ENCODE measurements at places on chromosomes 11 and 22. TPM values are rescaled to one million over a fixed set of nuclear protein-coding genes. Genes with fewer than 3 reads are reported as not detected.

DNA sequence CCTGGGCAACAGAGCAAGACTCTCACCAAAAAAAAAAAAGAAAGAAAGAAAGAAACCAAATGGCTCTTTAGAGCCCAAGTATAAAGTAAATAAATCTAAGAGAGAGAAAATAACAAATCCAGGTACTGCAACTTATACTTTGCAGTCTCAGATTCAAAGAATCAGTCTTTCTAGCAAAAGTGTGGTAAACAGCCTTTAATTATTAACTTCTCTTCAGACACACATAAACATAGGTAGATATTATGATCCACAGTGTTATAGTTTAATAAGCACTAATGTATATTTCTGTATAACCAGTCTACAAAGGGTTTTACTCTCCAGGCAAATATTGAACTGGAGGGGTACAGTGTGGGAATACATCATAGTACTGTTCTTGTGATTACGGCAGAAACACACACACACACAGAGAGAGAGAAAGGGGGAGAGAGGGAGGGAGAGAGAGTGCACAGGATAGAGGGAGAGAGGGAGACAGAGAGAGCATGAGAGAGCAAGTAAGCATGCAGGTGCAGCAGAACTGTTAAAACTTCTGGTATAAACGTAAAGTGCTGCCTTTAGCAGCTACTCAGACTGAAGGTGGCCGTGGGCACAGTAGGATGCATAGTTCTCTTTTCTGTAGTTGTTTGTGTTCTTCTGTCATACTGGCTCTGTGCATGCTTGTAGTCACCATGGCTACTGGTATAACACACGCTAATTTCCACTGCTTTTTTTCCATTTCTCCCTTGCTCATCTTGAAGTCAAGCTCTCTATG is 32.3 kb downstream of the MTMR2 start:
- no peak for DNase-seq

DNA sequence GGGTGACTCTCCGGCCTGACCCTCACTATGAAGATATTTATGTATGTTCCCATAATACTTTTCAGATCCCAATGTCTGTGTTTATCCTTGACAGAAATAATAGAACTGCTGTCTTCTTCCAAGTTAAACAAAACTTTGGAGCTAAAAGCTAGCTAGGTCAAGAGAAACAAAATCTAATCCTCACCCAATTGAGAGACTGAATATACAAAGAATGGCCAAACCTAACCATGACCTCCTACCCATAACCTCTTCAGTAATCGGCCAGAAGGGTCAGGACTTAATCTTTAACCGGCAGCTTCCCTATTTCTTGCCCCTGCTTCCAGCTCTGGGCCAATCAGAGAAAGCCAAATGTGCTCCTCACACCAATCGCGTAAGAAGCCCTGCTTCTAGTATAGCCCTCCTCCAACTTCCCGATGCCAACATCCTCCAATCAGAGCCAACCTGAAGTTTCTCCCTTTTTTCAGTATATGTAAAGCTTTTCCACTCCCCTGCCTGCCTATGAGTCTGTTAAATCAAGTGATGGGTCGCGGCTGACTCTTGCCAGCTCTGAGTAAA is 1.7 kb upstream of the DDX6 start:
- DNase-seq = no peak

Gene MYO7A
- 1.3 TPM for total RNA-seq

GRCh38 chr22:43969021-43969878 is 14.0 kb downstream of the SAMM50 start:
- DNase-seq = no peak

Gene DDX6
- total RNA-seq = 155 TPM

Gene LRRC32
- total RNA-seq = 0.15 TPM

- no peak for DNase-seq
These were observed 30.2 kb downstream of the MRTFA start for GRCh38 chr22:40606306-40606705.

- DNase-seq = no peak
These were observed 15.8 kb downstream of the IGLL1 start for GRCh38 chr22:23564276-23564675.

Gene APOL5
- not detected for total RNA-seq

- DNase-seq = no peak
These were observed 49.0 kb downstream of the RPUSD4 start for GRCh38 chr11:126162306-126163030.

Gene CYP2D6
- 2.7 TPM for total RNA-seq

DNA sequence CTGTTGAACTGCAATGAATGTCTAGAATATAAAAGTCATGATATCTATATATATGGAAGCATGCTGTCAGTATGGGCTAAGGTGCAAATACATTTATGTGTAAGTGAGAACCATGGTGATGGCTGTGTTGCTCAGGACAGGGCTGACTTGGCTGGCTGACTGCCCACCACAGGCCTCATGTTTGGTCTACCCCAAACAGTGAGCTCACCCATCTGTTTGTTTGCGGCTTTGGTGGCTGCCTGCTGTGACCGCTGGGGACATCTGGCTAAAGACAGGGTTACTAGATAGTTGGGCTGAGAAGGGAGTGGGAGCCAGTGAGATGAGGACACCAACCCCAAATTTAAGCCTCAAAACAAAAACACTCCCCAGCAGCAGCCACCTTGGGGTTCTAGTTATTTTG is 6.3 kb downstream of the CD44 start:
- DNase-seq = no peak

- DNase-seq = no peak
These were observed 296.2 kb downstream of the DDX10 start for GRCh38 chr11:108961095-108961494.

Gene TANGO2
- 32.2 TPM for total RNA-seq

DNA sequence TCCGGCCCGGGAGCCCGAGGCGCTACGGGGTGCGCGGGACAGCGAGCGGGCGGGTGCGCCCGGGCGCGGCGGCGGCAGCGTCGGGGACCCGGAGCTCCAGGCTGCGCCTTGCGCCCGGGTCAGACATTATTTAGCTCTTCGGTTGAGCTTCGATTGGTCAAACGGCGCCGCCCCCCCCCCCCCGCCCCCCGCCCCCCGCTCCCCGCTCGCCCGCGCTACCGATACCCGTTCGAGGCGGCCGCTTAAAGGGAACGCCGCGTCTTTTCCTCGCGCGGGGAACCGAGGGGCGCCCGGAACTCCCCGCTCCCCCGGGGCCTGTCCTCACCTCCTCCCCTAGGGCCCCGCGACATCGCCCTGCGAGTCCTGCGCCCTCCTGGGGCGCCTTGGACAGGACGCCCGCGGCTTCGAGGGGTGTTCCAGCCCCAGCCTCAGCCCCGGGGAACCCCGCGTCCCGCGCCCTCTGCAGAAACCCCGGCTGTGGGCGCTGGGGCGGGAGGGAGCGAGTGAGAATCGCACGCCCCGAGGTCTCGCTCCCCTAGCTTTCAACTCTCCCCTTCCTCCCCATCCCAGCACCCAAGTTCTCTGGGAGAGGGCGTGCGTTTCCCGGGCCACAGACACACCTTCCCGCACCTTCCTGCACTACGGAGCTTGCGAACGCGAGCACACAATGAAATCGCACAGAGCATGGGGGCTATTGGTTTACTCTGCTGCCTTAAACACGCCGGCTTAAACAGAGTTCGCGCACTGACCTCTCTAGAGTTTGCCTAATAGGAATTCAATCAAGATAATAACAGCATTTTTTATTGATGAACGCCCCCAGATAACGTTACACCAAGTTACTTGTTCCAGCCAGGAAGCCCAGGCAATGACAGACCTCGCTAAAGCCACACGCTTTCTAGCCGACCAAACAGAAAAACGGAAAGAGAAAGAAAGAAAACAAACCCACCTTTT is at the start of gene BDNF:
TSS of gene BDNF (minus strand) at position 105 of the 951 bp plus-strand sequence. CDS start 41,891 bp downstream, outside the sequence.
- no peak for DNase-seq

Data from Panc1 (cell line).